ENCODE measurements at places on chromosomes 2 and 18.

DNA sequence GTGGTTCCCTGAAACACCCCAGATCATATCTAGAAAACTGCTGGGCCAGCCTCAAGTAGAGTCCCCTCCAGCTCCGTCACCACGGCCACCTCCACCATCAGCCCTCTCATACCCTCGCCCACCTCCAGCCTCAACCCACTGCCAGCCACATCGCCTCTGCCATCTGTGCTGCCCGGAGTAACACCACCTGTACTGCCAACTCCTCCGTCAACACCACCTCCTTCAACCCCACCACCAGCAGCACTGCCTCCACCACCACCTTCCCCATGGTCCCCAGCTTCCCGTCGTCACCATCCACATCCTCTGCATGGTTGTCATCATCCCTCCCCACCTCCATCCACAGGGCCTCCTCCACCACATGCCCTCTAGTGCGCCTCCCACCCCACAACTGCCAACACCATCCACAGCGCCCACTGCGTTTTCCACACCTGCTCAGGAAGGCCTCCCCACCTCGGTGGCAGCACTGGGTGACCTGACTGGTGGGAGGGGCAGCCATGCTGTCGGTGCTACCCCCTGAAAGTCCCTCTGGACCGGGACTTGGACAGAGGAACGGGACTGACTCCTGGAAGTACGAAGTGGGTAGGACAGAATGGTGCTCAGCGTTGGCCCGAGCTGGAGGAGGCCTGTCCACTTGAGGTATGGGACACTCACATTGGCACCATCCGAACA, 1.6 kb downstream of the SNED1 start:
- DNase-seq: no peak

DNA sequence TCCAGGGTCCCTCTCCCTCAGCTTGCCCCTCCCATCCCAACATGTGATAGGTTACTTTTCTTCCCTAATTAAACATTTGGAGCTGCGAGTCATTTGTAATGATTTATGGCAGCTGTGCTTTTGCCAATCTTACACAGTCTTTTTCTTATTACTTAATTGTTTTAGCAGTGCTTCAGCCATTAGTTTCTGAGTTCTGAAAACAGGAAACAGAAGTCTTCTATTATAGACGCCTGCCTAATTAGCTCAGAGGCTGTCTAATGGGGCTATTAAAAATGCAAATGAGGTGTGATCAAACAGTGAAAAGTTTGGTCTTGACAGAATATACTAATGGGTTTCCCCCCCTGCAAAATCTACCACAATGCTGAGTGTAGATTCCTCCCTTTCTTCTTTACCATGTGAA, 388.3 kb upstream of the CELF4 start:
- no peak for DNase-seq

DNA sequence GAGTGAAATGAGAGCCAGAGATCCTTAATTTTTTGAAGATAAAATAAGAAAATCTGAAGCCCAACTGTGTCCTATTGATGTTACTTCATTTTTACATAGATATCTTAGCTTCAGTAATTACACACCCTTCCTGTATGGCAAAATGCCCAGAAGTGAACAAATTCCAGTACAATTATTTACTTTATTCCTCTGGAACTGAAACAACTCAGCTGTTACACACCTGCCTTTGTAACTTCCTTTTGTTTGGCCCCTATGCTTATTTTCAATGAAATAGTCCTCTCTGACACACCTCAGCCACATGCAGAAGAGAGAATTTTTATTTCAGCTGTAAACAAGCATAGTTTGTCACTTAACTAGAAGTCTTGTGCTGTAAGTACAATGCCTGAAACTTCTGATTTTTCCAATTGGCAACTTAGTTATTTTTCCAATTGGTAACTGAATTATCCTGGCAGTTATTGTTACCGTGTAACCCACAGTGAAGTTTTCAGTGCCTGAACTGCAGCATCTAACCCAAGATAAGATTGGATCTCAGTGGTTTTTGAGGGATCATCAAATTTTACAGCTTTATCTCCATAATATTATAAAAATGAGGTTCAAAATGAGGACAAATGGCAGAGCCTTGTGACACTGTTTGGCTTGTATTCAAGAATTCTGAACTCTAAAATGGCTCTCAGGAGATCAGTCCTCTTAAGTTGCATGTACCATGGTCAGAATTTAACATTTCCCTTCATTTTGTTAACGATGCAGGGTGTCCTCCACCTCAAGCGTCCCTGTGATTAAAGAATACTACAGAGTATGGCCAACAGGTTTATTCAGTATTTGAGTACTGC, 82.6 kb downstream of the PKP4 start:
- DNase-seq: peak; percentile 21

DNA sequence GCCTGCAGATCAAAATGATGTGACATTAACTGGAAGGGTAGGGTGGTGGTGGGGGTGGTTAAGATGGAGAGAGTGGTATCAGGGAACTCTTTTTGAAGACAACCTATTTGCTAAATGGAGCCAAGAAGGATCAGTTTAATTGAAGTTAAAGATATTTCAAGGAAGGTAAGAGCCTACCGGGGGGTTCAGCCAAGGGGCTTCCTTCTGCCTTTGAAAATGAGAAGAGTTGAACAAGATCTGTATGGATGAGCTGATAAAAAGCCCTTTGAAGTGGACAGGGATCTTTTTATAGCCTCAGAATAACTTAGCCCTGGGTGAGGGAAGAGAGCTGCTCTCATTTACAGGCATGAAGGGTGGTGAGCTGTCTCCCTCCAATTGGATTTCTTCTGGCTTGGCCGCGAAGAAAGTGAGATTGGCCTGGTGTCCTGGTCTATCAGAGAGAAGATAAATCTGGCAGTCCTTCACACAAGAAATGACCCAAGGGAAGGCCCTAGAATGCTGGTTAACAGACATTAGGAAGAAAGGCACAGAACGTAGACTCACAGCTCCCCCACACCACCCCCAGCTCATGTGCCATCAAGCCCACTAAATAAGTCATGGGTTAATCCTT, 439.8 kb downstream of the TNS1 start:
- no peak for DNase-seq

DNA sequence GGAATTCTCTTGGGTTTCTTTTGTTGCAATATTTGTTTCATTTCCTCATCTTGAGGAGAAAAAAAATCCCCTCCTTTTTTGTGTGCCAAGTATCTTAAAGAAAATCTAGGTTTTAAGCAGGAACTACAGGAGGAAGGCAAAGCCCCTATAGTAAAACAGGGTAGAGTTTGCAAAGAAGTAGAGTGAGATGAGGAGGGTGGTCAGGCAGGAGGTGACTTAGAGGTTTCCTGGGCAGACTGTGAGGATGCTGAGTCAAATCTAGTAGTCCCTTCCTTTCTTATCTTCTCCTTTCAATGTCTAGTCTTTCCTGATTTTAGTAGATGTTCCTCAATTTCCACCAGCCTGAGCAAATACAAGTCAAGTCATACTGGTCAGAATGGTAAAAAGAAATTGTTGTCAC, 222.5 kb downstream of the PMAIP1 start:
- no peak for DNase-seq

GRCh38 chr2:31909661-31910060, 101.1 kb downstream of the MEMO1 start:
- DNase-seq: no peak

- DNase-seq: no peak
Observed at GRCh38 chr2:158507679-158508078, 50.9 kb downstream of the PKP4 start.

DNA sequence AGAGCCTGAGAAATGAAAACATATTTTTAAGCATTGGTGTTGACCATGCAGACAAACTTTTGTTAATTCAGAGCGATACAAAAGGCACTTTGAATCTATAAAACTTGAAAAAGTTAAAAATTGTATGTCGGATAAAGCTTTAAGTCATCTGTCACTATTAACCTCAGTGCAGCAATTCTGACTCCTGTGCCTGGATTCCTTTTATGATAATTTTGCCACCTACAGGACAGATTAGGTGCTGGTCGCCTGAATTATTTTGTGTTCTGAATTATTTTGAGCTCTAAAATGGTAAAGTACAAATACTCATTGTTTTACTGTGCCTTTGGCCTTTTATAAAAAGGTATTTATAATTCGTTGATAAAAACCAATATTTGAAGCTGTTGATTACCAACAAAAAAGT, 19.4 kb upstream of the RNF138 start:
- no peak for DNase-seq

- DNase-seq: no peak
Observed at GRCh38 chr18:57839942-57840381, 36.8 kb upstream of the ATP8B1 start.

- DNase-seq: no peak
Observed at GRCh38 chr18:31105733-31106132, 3.5 kb upstream of the DSC2 start.

GRCh38 chr18:22335731-22336198, 82.0 kb downstream of the CTAGE1 start:
- no peak for DNase-seq

DNA sequence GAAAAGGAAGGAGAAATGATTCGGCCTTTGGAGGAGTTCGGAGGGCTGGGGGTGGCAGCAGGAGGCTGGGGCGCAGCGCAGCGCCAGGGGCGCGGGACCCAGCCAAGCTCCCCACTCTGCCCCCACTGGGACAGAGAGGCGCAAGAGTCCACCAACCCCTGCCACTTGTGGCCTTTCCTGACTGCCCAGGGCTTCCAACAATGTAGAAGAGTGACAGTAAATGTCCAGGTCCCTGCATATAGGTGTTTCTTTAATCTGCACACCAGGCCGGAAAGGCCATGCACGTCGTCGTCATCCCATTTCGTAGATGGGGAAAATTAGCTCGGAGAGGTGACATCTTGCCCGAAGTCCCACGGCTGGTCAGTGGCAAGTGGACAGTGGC, 96.6 kb downstream of the INHBB start:
- no peak for DNase-seq

DNA sequence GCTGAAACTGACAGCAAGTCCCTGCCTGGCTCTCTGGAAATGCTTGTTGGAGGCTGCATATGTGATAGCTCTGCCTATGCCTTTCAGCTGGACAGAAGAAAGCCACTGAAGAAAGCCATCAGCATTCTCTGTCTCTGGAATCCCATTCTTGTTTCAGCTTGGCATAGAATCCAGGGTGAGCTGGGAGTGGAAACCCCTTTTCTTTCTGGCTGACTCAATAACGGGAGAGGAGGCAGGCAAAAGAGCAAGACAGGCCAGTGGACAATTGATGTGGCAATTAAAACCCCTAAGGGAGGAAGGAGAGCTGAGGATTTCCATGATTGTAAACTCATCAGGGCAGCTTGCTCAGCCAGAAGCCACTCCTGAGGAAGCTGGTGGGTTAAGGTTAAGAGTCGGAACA, 208.1 kb downstream of the CLIP4 start:
- DNase-seq: no peak

GRCh38 chr2:84038866-84039265, 420.2 kb downstream of the SUCLG1 start:
- no peak for DNase-seq

DNA sequence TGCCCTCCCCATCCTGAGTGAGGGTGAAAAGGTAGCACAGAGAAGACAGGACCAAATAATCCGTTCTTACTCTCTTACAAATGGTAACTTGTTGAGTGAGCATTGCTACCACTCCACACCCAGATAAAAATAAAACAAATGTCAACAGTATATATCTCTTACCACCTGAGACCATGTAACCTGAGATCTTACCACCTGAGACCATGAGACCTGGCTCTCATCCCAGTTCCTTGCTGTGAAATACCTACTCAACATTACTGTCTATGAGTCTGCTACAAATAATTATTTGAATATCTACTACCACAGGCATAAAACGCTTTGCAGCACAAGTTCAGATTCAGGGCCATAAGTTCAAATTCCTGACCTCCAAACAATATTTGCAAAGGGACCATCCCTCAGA, 234.7 kb downstream of the C1D start:
- peak; percentile 26 for DNase-seq

GRCh38 chr2:239409976-239410375, 9.2 kb upstream of the HDAC4 start:
- DNase-seq: no peak

GRCh38 chr2:119536707-119537106, 7.5 kb upstream of the CFAP221 start:
- DNase-seq: no peak

DNA sequence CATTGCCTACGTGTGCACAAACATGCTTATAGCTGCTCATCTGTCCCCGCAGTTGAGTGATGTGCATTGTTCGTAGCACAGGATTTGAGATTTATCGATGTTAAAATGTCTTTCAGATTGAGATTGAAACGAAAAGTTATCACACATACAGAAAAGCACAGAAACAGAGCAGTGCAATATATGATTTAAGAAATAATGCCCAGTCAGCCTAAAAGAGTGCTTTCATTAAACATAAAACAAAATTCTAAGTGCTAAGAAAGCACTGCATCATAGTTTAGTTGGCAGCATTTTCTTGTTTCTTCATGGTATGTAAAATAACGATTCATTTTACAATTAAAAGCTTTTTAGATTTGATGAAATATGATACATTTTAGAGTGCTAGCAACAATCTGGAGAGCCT, 31.9 kb upstream of the GORASP2 start:
- DNase-seq: no peak

- DNase-seq: no peak
Observed at GRCh38 chr2:18474700-18475099, 85.8 kb downstream of the RDH14 start.

DNA sequence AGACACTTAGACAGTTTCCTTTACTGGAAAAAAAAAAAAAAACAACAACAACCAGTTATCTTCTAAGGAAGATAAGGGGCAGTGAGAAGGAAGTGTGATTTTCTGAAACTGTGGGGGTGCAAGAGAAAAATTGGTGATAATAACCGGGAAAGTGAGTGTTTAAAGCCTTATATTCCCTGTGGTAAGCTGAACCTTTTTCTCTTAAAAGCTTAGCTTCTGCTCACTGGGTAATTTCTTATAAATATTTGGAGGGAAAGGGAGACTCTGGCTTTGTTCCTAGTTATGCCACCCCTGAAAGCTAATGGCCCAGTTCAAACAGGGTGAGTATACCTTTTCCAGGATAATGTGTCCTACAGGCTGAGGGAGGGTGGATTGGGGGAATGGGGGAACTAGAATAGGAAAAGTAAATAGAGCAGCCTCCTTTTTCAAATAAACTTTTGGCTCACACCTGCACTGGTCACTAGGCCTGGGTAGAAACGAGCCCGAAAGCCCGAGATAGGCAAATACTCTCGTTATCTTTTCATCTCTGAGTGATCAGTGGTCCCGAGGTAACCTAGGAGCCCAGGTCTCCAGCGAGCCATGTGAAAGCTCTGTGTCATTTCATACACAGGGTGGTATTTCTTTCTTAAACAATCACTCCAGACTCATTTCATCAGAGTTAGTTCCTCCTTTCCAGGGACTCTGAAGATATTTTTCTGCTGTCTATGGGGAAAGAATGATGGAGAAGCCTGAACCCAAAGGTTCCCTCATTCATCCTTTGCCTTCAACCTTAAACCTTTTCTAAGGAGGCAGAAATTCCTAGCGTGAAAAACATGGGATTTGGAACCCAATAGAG, 15.5 kb upstream of the SRBD1 start:
- no peak for DNase-seq

GRCh38 chr18:31576670-31577069, 15.0 kb upstream of the TTR start:
- no peak for DNase-seq
